ENCODE measurements at places on chromosomes 11 and 22.

- no peak for DNase-seq
Observed at GRCh38 chr22:31091106-31091975, 10.2 kb downstream of the SMTN start.

DNA sequence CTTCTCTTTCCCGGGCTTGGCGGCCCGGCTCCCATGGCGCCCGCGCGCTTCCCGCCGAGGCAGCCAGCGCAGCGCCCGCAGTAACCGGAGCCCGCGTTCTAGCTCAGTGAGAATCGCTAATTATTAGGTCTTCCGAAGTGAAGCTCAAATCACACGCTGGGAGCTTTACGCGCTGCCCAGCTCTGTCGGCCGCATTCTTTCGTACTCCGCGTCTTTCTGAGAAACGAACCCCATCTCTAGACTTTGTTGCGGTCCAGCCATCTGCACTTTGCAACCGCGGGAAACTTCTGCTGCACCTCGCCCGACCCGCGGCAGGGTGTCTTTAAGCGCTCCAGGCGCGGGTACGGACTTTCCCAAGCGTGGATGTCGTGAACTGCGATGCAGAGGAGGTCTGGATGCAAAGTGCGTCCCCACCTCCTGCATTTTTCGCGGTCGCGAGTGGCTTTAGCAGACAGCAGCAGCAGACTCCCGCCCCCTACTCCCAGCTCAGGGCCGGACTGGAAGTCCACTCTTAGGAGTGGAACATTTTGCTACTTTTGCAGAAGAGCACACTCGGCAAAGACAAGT is 6.0 kb upstream of the PAX6 start:
- DNase-seq, result no peak

DNA sequence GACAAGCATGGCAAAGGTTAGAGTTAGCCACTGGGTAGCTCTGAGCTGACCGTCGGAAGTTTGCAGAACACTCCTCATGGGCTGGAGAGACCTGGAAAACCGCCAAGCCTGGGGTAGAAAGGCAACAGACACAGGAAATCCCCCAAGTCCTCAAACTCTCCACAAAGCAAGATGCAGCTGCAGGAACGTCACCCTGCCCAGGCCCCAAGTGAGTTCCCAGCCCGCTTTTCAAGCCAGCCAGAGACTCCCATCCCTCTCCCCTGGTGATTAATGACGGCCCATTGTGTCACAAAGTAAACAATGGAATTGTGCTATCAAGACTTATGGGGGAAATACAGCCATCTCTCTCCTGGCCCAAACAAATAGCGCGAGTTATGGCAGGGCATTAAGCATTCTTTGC is 633.0 kb downstream of the TBC1D22A start:
- DNase-seq, result no peak

GRCh38 chr11:57474803-57475115 is 14.4 kb downstream of the RTN4RL2 start:
- DNase-seq, result no peak

DNA sequence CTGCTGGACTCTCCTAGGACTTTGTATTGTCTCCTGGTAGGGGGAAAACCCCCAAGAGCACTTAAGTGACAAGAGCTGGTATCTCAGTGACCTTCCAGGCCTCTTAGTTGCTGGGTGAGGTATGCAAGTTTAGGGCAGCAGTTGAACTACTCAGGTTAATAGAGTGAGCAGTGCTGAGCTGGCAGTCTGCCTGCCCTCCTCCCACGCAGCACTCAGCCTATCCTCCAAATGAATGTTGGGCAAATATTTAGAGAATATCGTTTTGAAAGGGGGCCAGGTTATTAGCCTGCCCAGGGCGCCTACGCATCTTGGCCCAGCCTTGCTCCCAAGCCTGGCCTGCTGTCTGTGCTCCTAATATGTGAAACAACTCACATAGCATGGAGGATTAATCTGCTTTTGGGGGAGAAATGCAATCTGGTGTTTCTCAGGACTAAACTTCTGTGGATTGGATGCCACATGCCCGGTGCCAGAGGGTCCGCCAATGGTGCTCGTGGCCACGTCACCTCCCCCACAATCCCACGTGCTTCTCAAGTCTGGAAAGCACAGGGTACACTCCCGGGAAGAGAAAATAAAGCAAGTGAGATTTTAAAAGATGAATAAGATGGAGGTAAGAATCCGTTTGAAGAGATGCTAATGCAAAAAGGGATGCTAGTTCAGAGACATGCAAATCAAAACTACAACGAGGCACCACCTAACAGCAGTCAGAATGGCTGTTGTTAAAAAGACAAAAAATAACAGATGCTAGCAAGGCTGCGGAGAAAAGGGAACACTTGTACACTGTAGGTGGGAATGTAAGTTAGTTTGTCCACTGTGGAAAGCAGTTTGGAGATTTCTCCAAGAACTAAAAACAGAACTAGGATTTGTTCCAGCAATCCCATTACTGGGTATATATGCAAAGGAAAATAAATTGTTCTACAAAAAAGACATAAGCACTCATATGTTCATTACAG is 67.7 kb downstream of the SPON1 start:
- no peak for DNase-seq

DNA sequence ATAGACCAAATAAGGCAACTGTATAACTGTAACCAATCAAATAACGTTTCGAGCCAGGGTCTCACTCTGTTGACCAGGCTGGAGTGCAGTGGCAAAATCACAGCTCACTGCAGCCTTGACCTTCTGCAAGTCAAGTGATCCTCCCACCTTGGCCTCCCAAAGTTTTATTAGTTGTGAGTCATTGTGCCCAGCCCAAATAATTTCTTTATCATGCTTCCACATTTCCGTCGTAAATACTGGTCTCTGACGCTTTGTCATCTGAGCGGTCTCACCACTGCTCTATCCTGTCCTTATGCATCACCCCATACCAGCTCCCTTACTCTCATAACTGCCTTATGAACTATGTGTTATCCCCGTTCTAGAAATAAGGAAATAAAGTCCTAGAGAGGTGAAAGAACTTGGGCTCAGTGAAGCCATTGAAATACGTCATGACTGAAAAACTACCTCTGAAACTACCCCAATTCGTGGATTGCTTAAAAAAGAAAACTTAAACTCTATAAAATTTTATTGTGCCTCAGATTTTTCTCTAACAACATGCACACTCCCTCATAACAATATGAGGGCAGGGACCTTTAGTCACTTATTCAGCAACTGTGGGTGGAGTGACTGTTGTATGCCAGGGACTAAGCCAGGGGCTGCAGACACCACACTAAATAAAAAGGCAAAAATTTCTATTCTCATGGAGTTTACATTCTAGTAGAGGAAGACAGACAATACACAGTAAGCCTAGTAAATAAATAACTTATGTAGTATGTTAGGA is 15.8 kb upstream of the RTN4RL2 start:
- DNase-seq, result no peak

GRCh38 chr11:130327716-130328115 is 13.0 kb upstream of the ZBTB44 start:
- DNase-seq, result no peak

DNA sequence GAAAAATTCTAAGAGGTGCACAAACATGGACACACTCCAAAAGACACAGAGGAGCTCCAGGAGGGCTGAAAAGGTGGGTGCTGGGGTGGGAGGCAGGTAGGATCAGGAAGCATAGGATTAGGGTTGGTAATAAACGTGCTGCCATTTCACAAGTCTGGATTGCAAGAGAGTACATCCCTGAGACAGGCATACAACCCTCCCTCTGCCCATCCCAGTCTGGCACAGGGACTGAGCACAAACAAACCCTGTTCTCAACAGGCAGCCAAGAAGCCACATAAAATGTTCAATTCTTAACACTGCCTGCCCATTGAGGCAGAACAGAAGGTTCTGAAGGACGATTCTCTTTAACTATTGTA is 18.5 kb downstream of the SLC35F2 start:
- DNase-seq, result no peak

DNA sequence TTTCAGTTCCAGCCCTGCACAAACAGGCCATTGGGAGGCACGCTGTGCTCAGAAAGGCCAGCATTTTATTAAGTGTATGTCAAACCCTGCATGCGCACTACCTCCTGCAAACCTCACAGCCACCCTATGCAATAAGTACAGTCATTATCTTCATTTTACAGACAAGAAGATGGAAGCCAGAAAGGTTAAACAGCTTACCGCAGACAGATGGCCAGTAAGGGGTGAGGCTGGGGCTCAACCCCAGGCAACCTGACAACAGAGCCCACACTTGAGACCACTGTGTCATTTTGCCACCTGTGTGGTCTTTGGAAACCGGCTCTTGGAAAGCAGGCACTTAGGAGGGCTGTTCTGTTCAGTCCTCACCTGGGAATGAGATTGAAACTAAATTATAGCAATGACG is 142.3 kb downstream of the NXPE2 start:
- no peak for DNase-seq

GRCh38 chr11:123194337-123195187 is 486 bp downstream of the CLMP start:
- no peak for DNase-seq

DNA sequence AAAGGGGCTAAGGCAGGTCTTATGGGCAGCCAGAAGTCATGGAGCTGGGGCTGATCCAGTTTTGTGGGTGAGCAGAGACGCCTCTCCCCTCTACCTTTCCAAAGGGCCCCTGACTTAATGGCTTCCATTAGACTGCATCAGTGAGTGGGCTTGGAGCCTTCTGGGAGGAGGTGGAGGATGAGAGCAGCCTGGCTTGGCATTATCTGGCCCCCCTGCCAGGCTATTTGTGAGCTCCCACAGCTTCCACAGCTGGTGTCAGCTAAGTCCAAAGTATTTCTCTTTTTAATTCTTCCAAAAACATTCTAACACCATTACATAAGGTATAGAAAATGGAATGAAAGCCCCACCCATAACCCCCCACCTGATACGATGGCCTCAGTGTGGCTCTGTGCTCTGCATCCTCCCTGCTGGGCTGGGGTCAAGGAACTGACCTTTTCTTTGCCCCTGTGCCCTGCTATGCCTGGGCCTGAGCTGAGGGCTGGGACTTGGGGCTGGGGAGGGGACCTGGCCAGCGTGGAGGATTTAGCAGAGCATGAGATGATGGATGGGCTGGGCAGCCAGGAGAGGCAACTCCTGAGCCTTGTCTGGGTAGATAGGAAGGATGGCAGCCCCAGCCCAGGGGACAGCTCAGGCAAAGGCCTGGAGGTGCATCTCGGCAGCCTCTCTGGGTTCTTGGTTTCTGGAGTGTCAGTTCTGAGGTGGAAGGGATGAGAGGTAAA is 4.0 kb downstream of the AIFM3 start:
- no peak for DNase-seq
